ENCODE measurements at places on chromosomes 1 and 21. TPM values are rescaled to one million over a fixed set of nuclear protein-coding genes. Genes with fewer than 3 reads are reported as not detected.

Gene GJC2
- total RNA-seq = 5.1 TPM

Gene NSUN4
- total RNA-seq = 26.4 TPM

Gene LENEP
- 0.33 TPM for total RNA-seq

Gene RNF186
- not detected for total RNA-seq

Data from smooth muscle cell of the pulmonary artery (primary cell).